ENCODE measurements at places on chromosomes 1 and 21.

DNA sequence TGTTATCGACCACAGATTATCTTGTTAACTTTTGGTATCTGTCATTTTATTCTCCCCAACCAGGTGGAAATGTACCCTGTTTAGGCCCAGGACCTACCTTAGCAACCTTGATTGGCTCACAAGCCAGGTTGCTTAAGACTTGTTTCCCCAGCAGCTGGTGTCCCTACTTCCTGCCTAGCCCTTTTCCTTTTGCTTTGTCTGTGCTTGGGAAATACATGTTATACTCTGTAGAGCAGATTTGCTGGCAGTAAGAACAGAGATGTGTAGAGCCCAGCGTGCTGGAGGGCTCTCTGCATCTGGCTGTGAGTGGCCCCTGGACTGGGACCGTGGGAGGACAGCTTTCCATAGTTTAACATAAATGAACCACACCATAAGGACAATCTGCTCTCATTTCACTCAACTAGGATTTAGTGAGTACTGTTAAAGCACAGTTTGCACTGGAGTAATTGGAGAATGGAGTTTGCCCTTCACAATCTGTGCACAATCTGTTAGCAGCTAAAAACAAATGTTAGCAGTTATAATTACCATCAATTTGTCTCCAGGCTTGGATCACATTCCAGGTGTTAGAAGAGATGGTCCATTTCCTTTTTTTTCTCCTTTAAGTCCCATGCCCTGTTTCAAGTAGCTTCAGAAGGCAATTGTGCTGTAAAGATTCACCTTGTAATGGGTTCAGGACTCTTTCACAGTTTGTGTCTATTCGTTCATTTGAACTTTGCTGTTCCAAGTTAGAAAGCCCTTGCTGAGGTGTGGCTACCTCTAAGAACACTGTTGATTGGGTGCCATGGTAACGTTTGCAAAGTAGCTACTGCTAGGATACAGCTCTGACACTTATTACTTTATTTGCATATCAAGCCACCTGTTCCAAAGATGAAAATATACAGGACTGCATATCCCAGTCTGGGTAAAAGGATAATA lies at the start of gene APOBEC4:
TSS of gene APOBEC4 (minus strand) at position 770 of the 915 bp plus-strand sequence. CDS start 4,535 bp downstream, outside the sequence.
- DNase-seq: no peak

- no peak for DNase-seq
These were observed 12.8 kb downstream of the RNF2 start for GRCh38 chr1:185058110-185058509.

- DNase-seq: peak; percentile 44
These were observed 7.7 kb upstream of the CROCC start for GRCh38 chr1:16913833-16914662.

GRCh38 chr1:161119092-161119903 lies 1.4 kb downstream of the NIT1 start:
- DNase-seq: no peak

GRCh38 chr1:66143651-66144050 lies 351.0 kb downstream of the PDE4B start:
- DNase-seq: no peak

DNA sequence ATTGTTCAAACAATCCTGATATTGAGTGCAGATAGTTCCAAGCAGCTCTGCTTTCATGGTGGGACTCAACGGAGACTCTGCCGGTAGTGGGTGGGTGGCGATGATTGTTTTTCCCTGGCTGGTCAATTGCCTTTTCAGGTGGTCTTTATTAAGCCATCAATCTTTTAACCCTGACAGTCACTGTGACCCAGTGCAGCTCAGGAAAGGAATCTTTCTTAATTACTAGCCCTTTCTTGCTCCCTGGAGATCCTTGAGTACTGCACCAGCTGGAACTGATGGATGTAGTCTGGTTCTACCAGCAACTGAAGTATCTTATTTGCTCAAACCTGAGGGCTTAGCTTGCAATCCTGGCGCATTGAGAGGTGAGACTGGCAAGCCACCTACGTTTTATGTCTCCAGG lies 196.4 kb downstream of the PLPP3 start:
- DNase-seq: no peak

GRCh38 chr1:37673920-37674319 lies 18.4 kb upstream of the CDCA8 start:
- DNase-seq: no peak

- no peak for DNase-seq
These were observed 1.5 kb downstream of the GRIK3 start for GRCh38 chr1:37032660-37033354.

DNA sequence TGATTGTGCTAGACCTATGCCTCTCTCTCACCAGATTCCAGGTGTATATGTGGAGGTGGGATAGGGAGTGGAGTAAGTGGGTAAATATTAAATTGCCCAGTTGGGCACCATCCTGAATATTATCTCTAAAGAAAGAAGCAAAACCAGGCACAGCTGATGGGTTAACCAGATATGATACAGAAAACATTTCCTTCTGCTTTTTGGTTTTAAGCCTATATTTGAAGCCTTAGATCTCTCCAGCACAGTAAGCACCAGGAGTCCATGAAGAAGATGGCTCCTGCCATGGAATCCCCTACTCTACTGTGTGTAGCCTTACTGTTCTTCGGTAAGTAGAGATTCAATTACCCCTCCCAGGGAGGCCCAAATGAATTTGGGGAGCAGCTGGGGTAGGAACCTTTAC lies at the start of gene FCER1A:
TSS of gene FCER1A (plus strand) at position 242 of the 400 bp plus-strand sequence. CDS start at position 271, 29 bp downstream.
- no peak for DNase-seq

GRCh38 chr1:31784356-31785019 lies 20.3 kb upstream of the ADGRB2 start:
- no peak for DNase-seq

DNA sequence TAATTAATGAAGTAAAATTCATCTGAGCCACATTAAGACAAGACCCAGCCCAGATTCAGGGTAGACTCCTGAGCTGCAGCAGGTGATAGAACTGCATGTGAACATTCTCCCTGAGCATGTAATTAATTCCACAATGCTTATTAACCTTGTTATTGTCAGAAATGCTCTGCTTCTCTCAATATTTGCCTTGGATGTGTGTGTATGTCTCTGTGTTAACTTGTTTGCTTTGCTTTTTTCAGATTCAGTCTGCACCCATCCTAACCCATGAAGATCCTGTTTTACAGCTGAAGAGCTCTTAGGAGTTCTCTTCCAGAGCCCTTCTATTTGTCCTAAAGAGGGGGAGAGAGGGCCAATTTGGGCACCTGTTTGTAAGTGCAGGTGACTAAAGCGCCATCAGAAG lies 143.2 kb upstream of the BMP8A start:
- DNase-seq: no peak

DNA sequence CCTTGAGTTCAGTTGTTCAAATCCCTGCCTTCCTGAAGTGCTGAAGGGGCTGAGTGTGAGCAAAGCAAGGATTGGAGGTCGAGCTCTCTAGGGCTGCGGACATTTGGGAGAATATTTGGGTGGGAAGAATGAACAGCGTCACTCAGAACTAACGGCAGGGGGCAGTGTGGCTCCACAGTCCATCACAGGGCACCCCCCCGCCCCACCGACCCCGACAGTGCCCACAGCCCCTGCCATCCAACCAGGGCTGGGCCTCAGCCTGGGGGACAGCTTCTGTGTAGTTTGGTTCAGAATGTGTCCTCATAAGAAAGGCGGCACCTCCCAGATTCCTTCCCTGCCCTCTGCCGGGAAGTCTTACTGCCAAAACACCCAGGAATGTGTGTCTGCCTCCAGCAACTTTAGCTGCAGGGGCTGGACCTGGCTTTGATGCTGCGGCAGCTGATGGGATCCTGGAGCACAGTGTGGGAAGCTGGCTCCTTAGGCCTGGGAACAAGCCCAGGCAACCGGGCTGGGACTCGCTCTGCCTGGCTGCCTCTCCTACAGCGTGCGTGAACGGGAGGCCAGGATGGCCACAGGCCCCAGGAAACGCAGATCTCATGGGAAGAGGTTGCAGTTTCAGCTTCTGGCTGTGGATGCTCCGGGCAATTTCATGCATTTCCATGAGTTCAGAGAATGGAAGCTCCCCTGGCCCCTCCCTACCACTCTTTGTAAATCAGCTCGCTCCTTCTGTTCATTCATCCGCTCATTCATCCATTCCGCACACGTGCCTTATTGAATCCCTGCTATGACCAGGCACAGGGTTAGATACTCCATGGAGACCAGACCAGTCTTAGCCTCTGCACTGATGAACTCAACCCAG lies 104.9 kb upstream of the TMPRSS2 start:
- peak; percentile 99 for DNase-seq

GRCh38 chr1:156746728-156747631 lies 4.5 kb downstream of the HDGF start:
- peak; percentile 87 for DNase-seq

- DNase-seq: no peak
These were observed 53.0 kb downstream of the VANGL1 start for GRCh38 chr1:115694805-115695204.

DNA sequence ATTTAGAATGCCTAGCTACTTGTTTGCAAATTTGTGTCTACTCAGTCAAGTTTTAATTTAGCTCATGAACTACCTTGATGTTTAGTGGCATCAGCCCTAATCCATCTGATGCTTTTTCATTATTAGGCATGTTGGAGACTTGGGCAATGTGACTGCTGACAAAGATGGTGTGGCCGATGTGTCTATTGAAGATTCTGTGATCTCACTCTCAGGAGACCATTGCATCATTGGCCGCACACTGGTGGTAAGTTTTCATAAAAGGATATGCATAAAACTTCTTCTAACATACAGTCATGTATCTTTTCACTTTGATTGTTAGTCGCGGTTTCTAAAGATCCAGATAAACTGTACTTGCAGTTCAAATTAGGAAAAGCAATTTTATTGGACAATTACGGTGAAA lies 7.6 kb downstream of the SOD1 start:
- no peak for DNase-seq

GRCh38 chr1:204410688-204411450 lies 748 bp downstream of the PPP1R15B start:
- no peak for DNase-seq

DNA sequence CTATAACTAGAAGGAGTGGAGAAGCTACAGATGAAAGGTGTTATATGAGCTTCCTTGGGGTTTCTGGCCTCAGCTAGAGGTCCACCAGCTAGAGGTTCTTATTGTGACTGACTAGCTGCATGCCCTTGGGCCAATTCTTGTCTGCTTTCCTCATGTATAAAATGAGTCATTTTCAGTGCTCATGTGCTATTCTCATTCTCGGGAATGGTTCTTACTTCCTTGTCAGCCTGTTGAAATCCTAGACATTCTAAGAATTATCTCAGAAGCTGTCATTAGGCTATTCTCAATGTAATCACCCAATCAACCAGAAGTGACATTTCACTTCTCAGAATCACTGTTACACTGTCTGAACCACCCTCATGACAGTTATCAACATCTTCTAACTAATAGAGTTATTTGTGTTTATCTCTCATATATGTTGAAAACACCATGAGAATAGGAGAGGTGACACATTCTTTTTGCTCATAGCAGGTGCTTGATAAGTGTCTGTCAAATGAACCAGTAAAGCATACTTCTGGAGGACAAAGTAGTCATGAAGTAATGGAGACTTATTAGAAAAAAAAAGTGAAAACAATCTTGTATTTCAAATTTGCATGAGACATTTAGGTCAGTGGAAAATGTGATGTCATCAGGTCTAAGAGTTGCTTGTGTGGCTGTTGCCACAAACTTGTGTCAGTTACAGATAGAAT lies 122.8 kb upstream of the IVNS1ABP start:
- peak; percentile 61 for DNase-seq

DNA sequence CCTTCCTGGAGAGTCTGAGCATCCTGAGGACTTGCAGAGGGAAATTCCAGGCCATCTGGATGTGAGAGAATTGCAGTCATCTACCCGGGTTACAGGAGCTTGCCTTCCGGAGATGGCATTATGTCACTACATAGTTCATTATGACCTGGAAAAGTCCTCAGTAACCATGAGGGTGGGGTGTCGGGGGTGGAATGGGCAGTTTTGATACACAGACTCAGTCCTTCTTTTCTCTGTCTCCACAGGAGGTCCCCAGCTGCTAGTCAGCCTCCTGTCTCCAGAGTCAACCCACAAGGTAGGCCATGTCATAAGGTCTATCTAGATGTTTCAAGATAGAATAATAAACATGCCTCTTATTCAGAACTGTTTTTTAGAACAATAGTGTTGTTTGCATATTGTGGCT lies 268.2 kb upstream of the SGIP1 start:
- DNase-seq: no peak

- DNase-seq: no peak
These were observed at the start of gene LYST for GRCh38 chr1:235866205-235866912. Gene LYST, minus strand, starts transcription at chr1:235866906. Its CDS starts 36,489 bp downstream, at chr1:235830417.

DNA sequence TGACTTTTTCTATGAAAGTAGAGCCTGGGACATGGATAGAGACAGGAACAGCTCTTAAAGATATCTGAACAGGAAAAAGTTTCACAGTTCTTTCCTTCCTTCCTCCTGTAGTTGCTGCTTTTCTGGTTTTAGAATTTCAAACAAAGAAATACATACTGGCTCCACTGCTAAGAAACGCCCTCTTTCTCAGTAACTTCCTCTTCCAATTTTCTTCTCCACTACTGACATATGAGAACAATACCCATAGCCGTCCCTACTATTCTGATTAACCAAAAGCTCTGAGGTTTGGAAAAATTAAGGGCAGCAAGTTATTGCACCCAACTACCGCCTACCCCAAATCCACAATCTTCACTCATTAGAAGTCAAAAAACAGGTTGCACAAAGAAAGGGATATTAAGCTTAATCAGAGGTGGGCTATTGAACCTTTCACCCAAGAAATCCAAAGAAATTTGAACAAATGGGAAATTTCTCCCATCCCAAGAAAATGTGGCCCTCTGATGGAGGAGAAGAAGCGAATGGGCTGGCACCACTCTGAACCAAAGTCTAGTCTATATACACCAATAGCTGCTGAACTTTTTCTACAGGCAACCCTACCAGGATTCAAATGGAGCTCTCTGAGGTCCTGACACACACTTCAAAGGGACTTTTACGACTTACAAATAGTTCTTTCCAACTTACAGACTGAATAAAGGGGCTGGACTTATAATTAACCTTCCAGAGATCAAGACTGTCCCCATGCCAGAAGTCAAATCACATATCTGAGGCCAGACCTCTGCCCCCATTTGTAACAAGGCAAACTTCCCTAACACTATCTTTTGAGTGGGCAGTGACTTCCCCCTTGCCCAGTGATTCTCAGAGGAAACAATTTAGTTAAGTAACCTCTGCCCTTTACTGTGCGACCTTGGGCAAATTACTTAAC lies 1.7 kb downstream of the WASF2 start:
- no peak for DNase-seq

- DNase-seq: no peak
These were observed 1.5 kb downstream of the UBE2G2 start for GRCh38 chr21:44800103-44800502.

- DNase-seq: no peak
These were observed 6.2 kb upstream of the TRIM45 start for GRCh38 chr1:117127795-117128194.

DNA sequence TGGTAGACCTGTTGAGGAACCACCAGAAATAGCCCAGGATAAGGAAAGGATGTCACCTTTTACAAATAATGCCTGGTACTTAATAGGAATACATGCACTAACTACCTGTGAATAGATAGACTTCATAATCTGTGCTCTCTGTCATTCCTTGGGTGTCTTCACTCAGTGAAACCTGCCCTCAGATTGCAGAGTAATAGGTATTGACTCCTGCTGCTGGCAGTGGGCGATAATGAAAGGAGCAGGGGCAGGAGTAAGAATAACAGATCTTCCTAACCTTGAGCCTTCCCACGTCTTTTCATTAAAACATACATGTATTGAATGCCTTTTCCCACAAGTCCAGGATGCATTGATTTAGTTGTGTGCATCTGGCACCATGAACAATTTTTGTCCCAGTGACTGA lies 16.4 kb downstream of the FABP3 start:
- DNase-seq: no peak

Measured in GM04503 (cell line).